Body of pancreas (tissue), 4 donors: ENCODE measurements at places on chromosomes 12 and 14.

DNA sequence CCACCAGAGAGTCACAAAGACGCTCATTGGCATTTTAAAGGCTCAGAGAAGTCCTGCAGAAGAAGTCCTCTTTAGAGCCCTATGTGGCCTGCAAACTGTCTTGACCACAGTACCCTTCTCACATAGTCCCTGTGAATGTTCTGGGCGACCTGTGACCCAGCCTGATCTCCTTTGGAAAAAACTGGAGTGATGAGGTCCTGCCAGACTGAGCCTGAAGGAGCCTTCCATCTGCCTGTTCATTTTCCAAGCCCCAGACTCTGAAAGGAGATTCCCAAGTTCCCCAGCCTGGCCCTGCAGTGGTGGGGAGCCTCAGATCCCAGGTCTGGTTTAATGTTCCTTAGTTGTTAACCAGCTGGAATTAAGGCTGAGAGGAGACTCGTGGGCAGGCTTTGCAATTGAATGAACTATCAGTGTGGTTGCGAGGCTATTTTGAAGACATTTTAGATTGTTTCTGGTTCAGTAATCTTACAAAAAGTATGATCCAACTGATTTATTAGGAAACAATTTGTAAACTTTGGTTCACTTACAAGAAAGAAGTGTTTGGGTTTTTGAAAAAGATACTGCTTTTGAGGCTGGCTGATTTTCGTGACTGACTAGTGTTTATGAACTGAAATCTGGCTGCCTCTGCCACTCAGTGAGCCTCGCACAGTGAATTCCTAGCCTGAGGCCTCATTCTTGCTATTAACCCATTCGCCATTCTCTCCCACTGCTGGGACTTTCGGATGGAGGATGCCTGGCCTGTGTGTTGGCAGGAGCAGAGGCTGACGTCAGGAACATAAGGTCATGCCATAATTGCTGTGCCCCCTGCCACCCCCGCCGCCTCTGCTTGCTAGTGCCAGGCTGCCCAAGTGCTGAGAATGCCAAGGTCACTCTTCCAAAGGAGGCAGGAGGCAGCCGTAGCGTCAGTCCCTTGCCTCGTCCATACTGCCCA, 249.0 kb downstream of the CACNA1C start:
- DNase-seq = no peak
- no peak overlapping the region for H3K4me3 ChIP-seq
- H3K27ac ChIP-seq = no peak overlapping the region
- H3K27me3 ChIP-seq = no peaks in the 10 kb centered on the region

DNA sequence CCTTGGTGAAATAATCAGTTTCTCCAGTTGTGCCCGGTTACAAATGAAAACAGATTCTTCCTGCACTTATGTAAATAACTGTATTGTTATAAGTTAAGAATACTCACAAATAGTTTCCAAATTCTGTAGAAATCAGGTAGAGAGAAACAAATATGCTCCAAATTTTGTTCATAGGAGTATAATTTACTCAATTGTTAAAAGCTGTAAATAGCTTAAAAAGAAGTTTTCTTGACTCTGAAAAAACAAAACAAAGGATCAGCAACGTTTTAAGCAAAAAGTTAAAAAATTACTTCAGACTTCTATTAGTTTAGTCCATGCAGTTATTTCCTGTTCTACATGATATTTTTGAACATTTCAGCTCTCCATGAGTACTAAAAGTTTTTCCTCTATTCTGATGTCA, 30.0 kb upstream of the SLC38A4 start:
- no peak overlapping the region for H3K27ac ChIP-seq
- no peaks in the 10 kb centered on the region for H3K4me1 ChIP-seq
- no peak for DNase-seq

GRCh38 chr14:58731465-58732293, 93.9 kb downstream of the DACT1 start:
- no peaks in the 10 kb centered on the region for H3K36me3 ChIP-seq
- H3K27me3 ChIP-seq = no peaks in the 10 kb centered on the region
- H3K4me1 ChIP-seq = peaks cover 8% of the 10 kb centered on the region
- H3K4me3 ChIP-seq = no peak overlapping the region
- H3K27ac ChIP-seq = no peak overlapping the region

- H3K27ac ChIP-seq = no peak overlapping the region
- H3K36me3 ChIP-seq = no peaks in the 10 kb centered on the region
- DNase-seq = no peak
- peaks cover 7% of the 10 kb centered on the region for H3K4me1 ChIP-seq
Measured at GRCh38 chr12:8779862-8780261, 42.6 kb upstream of the A2ML1 start.

DNA sequence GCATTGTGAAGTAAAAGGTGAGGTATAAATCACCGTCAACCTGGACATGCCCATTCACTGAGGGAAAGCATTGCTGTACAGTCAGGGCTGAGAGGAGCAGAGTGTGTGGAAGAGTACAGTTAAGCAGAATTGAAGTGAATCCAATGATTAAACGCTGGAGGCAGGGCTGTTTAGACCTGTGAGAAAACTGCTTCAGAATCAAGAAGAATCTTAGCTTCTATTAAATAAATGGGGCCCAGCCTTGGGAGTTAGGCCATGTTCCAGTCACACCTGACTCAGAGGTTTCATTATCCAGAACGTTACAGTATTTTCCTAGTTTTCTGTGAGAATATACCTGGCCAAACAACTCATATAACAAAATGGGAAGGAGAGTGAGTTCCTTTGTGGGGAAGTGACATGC, 86.9 kb downstream of the ATP23 start:
- H3K4me1 ChIP-seq = no peaks in the 10 kb centered on the region
- H3K27ac ChIP-seq = no peak overlapping the region
- DNase-seq = no peak
- no peaks in the 10 kb centered on the region for H3K36me3 ChIP-seq
- H3K4me3 ChIP-seq = no peak overlapping the region

GRCh38 chr12:75890141-75890540, 141.4 kb downstream of the PHLDA1 start:
- no peak overlapping the region for H3K27ac ChIP-seq
- no peaks in the 10 kb centered on the region for H3K4me1 ChIP-seq
- H3K4me3 ChIP-seq = no peak overlapping the region
- no peaks in the 10 kb centered on the region for H3K27me3 ChIP-seq
- no peak for DNase-seq
- H3K36me3 ChIP-seq = no peaks in the 10 kb centered on the region

DNA sequence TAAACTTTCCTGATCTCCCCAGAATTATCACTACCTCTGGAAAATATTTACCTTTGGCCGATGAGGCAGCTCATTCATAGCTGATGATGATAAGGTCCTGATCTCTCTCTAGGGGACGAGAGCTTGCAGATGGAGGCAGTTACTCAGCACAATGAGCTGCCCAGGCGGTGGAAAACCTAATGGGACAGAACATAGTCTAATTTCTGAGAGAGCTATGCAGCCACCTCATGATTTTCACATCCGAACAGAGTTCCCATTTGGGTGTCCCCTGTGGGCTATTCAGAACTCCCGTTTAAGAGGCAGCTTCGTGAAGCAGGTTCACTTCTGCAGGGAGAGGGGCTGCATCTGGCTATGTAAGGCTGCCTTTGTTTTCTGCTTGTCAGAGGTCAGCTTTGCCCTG, 724.6 kb upstream of the TMEM132C start:
- no peaks in the 10 kb centered on the region for H3K4me1 ChIP-seq
- DNase-seq = no peak
- H3K27me3 ChIP-seq = no peaks in the 10 kb centered on the region
- H3K27ac ChIP-seq = no peak overlapping the region

DNA sequence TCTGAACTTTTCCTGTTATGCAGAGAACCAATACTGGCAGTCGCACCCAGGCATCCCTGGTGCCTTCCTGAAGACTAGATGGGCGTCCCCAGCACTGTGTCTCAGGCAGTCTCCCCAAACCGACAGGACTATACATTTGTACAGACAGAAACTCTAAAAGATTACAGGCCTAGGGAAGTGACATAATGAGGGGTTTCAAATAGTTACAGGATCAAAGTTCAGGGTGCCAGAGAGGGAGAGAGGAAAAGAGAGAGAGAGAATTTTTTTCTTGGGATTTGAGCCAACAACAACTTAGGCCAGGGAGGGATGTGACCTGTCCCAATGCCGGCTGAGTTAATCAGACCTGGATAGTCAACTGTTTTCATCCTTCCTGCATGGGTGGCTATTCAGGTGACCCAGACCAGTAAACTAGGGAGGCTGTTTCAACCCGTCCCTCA, 9.3 kb upstream of the GMFB start:
- no peaks in the 10 kb centered on the region for H3K4me1 ChIP-seq
- no peak overlapping the region for H3K4me3 ChIP-seq
- H3K27ac ChIP-seq = no peak overlapping the region

DNA sequence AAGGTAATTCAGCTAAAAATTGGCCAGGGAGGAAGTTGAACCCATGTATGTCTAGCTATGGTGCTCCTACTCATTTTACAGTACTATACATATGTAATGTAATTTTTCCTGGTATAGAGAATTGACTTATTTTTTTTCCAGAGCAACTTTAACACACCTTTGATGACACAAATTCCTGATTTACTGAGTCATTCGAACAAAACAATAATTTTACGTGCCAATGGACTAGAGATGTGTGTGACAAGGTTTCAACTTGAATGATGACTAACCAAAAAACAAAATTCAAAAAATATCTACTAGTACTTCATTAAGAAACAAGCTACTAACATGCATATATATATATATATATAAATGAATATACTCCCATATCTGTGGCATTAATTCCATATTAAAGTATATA, 180.5 kb downstream of the KITLG start:
- H3K36me3 ChIP-seq = no peaks in the 10 kb centered on the region
- no peak overlapping the region for H3K4me3 ChIP-seq
- H3K27ac ChIP-seq = no peak overlapping the region
- H3K4me1 ChIP-seq = no peaks in the 10 kb centered on the region
- no peaks in the 10 kb centered on the region for H3K27me3 ChIP-seq

GRCh38 chr12:90672081-90672480, 282.9 kb downstream of the CCER1 start:
- no peaks in the 10 kb centered on the region for H3K4me1 ChIP-seq
- no peak overlapping the region for H3K4me3 ChIP-seq
- DNase-seq = no peak
- H3K36me3 ChIP-seq = no peaks in the 10 kb centered on the region
- H3K27ac ChIP-seq = no peak overlapping the region
